Naive thymus-derived CD4-positive, alpha-beta T cell (primary cell): ENCODE measurements at places on chromosomes 12 and 14. TPM values are rescaled to one million over a fixed set of nuclear protein-coding genes. Genes with fewer than 3 reads are reported as not detected.

DNA sequence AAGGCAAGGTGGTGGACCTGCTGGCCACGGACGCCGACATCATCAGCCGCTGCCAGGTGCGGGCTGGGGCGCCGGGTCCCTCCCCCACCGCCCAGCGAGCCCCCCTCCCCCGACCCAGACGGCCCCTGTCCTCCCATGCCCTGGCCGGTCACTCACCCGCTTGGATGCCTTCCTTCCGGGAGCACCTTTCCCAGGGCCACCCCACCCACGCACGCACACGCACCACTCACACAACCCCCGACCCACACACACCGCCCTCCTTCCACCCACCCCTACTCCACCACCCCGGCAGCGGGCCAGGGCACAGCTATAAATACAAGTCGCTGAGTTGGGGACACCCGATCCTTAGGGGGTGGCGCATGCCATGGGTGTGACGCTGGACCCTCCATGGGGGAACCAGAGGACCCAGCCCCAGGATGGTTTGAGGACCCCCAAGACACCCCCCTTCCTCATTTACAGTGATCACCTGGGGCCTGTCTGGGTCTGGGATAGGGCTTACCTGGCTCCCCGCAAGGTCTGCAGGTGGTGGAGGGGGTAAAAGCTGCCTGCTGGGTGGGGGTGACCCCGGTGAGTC, 465 bp downstream of the ADSS1 start:
- DNase-seq: no peak

DNA sequence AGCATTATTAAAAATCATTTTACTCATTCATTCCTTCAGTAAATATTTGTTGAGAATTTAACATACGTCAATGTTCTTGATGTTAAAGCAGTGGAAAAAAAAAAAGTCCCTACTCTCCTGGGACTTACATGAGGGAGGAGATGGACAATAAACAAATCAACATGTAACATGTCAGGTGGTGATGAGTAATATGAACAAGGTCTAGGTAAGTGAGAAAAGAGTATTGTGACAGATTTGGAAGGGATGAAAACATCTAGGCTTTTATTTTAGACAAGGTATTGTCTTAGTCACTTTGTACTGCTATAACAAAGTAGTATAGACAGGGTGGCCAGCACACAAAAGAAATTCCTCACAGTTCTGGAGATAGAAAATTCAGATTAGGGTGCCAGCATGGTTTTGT, 167.2 kb downstream of the FSCB start:
- DNase-seq: no peak

DNA sequence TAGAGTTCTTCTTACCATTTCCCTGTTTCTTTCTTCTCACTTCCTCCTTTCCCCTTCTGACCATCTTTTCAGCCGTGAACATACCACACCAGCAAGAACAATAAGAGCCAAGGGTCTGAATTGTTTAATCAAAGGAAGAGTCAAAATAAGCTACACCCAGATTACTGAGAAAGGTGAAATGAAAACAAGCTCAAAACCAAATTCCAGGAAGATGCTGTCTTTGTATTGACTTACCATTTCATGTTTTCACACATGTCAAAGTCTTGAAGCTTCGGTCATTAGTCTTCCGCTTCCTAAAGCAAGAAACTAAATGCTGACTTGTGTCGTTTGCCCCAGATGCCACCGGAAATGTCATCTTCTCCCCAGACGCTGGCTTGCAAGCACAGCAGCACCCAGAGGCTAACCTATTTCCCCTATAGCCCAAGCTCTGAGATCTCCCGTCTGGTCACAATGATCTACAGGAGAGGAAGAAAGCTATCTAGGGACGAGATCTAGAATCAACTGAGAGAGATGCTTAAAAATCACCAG, 136.5 kb upstream of the AMIGO2 start:
- DNase-seq: peak; percentile 56

DNA sequence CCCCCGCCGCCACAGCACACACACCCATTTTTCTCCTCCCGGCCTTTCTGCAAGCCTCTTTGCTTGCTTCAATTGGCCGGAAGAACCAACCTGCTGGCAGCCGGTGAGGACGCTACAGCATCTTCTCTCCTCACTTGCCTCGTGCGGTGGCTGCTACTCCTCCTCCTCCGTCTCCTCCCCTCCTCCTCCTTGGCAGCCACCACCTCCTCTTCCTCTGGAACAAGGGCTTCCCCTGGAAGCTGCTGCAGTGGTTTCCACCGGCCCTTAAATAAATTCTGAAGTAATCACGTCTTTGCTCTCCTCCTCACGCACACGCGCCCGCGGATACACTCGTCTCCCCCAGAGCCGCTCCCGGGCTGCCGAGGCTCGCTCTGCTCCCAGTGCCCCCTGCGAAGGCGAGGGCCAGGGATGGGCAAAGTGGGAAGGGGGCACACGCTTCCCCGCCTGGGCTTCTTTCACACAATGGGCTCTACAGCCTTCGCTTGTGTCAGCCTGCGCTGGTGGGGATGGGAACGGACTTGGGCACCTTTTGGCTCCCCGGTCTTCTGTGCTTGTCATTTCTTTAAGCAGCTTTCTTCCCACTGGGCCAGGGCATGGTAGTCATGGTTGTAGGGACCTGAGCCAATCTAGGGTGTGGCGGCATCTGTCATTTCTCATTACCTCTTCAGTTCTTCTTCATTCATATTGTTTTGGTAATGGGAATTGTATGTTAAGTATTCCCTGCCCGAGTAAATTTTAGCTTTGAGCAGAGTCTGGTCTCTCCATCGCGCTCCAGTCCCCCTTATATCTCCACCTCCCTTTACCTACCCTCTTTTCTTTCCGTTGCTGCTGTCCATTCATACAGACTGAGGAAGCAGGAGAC, at the start of gene PPFIA2:
Gene PPFIA2 (minus strand): TSS at position 161 of the 862 bp plus-strand sequence.
- no peak for DNase-seq

DNA sequence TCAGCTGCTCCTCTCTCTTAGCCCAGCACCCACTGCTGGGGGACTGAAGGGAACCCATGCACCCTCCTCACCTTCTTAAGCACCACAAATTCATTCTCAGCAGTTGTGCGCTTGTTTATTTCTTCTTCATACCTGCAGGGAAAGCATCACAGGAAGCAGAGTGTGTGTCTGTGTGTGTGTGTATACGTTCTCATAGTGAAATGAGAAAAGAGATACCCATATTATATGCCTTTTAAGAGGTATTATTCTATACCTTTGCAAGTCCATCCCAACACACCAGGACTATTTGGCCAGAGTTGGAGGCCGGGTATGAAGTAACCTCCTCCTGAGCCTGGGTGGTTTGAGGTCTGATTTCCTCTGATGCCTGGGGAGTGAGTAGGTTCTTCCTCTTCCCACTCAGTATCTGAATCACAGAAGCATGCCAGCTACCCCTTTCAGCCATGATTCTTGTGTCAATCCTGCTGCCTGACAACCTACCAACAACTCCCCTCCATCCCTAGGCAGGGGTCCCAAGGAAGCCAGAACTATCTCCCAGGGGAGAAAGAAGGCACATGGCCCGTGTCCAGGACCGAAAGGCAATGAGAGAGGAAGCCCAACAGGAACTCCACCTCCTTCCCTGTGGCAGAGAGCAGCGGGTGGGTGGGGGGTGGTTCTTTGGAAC, 3.0 kb downstream of the KRT73 start:
- DNase-seq: no peak

GRCh38 chr12:120718055-120718454, 7.6 kb upstream of the ACADS start:
- no peak for DNase-seq

DNA sequence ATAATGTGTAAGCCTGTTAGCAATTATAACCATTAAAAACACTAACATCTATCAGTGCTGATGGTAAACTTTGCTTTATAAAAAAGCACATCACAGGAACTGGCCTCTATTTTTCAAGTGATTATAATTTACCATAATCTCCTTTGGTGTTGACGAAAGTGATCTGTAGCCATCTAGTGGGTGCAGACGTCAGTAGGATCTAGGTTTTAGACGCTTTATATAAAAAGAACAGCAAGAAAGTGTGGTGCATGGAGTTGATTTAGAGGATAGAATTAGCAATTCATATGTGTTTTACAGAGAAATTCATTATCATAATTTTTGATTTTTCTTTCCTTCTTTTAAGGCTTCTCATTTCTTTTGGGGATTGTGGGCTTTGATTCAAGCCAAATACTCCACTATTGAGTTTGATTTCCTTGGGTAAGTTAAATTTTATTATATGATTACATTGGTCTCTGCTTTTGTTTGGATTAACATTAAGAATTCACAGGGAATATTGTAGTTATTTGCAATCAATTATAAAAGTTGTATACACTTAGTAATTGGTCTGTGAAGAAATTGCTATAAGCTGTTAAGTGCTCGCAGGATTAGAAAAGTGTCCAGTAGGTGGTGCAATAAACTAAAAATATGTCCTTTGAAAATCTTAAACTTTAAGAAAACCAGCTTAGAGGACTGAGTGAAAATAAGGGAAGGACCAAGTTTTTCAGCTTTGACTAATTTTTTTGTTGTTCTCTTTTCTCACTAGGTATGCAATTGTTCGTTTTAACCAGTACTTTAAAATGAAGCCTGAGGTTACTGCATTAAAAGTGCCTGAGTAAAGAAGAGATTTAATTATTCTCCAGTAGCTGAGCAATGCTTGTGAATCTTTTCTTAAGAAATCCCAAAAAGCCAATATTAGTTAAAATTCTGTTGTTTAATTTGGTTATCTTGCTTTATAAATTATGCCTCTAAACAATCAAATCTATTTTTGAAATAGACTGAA, 59.5 kb downstream of the ETNK1 start:
- DNase-seq: no peak

DNA sequence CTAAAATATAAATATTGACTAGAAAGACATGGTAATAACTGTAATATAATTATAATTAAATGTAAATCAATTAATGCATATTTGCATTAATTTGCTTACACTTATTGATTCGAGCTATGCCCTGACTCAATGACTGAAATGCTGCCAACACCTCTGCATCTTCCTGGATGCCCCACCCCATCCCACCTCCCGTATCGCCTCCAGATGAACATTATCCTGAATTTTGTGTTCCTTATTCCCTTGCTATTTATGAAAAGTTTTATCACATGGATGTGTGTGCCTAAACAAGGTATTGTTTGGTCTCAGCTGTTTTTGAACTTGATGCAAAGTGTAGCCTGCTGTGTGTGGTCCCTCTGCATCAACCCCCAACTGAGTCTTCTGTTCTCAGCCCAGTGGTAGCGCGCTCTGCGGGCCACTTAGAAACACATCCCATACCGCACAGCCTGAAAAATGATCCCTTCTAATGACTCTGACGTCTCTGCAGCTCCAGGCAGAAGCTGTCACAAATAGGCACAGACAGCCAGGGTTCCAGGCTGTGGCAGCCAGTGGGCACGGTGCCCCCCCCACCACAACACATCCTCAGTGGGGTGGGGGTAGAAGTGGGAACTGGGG, 96.5 kb downstream of the PRMT8 start:
- no peak for DNase-seq

DNA sequence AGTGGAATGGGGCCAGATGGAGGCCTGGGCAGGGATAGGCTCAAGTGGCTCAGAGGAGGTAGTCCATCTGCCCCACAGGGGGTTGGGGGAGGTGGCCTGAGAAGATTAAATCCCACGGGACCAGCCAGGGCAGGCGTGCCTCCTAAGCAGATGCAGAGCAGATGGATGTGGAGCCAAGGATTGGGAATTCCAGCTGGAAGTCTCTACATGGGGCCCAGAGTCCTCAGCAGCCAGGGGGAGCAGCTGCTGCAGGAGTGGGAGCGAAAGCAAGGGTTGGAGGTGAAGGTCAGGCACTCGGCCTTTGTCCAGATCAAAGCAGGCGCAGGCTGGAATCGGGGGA, 42.4 kb upstream of the VRK1 start:
- DNase-seq: no peak

- DNase-seq: no peak
Observed at GRCh38 chr14:24283796-24284460, 12.5 kb upstream of the RABGGTA start.

GRCh38 chr12:6416596-6416995, 28.2 kb upstream of the CD27 start:
- no peak for DNase-seq

DNA sequence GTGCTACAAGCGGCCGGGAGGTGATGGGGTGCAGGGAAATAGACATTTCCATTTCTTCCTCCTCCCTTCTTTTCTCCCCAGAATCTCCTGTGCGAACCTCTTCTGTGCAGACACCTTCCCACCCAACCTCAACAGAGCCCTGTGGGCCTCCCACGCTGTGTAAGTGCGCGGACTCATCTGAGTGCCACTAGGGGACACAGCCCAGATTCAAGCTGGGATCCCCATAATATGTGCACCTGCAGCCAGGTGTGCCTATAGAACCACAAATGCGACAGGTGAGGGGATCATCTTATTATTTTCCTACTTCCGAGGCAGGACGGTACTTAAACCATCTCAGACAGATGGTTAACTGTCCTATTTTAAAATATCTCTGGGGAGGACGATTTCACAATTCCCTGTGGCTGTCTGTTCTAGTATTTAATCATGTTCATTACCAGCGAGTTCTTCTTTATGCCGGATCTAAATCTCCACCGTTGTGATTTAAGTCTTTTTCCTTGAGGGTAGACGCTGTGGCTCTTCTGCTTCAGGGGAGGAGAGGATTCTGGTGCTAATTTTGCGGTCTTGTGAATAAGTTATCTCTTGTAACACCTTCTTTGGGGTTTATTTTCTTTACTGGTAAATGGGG, 17.2 kb upstream of the CACNA1C start:
- DNase-seq: no peak

- no peak for DNase-seq
Observed at GRCh38 chr12:114776731-114777442, 92.9 kb upstream of the TBX3 start.

DNA sequence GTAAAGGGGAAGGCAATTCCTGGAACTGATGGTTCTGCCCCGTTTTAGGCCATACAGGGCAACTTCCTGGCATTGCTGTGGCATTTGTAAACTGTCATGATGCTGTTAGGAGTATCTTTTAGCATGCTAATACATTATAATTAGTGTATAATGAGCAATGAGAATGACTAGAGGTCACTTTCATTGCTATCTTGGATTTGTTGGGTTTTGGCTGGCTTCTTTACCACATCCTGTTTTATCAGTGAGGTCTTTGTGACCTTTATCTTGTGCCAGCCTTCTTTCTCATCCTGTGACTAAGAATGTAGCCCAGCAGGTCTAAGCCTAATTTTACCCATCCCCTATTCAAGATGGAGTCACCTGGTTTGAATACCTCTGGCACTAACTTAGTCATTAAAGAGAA, 51.2 kb downstream of the TESPA1 start:
- no peak for DNase-seq

Gene CACNA2D4
- 4.9 TPM for polyA plus RNA-seq

Gene CYP46A1
- 0.03 TPM for polyA plus RNA-seq

Gene OTX2
- not detected for polyA plus RNA-seq

Gene OVCH1
- not detected for polyA plus RNA-seq

Gene SERPINA1
- 0.80 TPM for polyA plus RNA-seq

Gene SRRM4
- polyA plus RNA-seq: not detected
